ENCODE measurements at places on chromosomes 13 and 19. TPM values are rescaled to one million over a fixed set of nuclear protein-coding genes. Genes with fewer than 3 reads are reported as not detected.
A peak's percentile ranks its signal among the peaks of the same experiment; 100 is the strongest.

MCEMP1 gene
- not detected for total RNA-seq

PRR22 gene
- 0.29 TPM for total RNA-seq

ACTMAP gene
- 3.1 TPM for total RNA-seq

GPR12 gene
- total RNA-seq, result not detected

NRTN gene
- not detected for total RNA-seq

DNA sequence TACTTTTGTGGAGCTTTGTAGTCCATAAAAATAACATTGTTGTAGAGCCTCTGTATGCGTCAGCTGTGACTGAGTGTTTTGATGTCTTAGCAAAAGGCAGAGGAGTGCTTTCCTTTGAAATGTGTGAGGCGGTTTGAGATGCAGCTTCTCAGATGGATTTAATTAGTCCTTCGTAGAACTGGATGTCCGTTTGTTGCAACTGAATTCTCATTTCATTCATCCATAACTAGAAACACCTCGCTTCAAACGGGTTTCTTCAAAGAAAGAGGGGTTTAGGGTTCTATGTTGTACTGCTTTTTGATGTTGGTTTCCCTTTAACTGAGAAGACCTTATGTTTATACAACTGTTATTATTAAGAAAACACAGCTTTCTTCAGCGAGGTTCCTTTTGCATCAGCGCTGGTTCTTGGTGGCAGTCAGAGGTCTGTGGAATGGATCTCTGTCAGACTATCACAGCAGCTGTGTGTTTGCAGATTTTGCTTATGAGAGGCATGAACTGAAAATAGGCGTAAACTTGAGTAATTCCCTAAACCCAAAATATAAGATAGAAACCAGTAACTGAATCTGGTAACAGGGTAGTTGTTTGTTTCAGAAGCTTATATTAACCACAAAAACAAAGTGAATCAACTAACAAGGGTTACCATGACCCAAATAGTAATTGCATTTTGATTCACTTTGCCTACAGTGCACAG lies 194.4 kb downstream of the GGACT start:
- no peaks in the 10 kb centered on the region for H3K27me3 ChIP-seq
- H3K36me3 ChIP-seq, result no peaks in the 10 kb centered on the region
- no peak for DNase-seq
- H3K4me3 ChIP-seq, result no peak overlapping the region

GRCh38 chr19:50818859-50819472 lies 4.6 kb downstream of the KLK1 start:
- H3K36me3 ChIP-seq, result no peaks in the 10 kb centered on the region
- peaks cover 4% of the 10 kb centered on the region for H3K27me3 ChIP-seq
- H3K4me1 ChIP-seq, result peaks cover 30% of the 10 kb centered on the region
- DNase-seq, result no peak
- no peak overlapping the region for H3K4me3 ChIP-seq
- H3K27ac ChIP-seq, result no peak overlapping the region

DNA sequence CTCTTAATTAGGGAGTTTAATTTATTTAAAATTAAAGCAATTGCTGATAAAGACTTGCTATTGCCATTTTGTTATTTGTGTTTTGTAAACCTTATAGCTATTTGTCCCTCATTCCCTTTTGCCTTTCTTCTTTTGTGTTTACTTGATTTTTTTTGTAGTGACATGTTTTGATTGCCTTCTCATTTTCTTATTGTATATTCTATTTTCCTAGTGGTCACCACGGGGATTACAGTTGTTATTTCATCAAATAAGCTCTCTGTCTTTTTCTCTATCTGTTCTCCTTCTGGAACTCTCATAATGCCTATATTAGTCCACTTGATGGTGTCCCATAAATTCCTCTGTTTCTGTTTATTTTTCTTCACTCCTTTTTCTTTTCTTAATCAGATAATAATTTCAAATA lies 64.4 kb upstream of the FRY start:
- no peaks in the 10 kb centered on the region for H3K27me3 ChIP-seq
- H3K4me1 ChIP-seq, result no peaks in the 10 kb centered on the region
- H3K4me3 ChIP-seq, result no peak overlapping the region
- H3K27ac ChIP-seq, result no peak overlapping the region
- H3K36me3 ChIP-seq, result no peaks in the 10 kb centered on the region

DNA sequence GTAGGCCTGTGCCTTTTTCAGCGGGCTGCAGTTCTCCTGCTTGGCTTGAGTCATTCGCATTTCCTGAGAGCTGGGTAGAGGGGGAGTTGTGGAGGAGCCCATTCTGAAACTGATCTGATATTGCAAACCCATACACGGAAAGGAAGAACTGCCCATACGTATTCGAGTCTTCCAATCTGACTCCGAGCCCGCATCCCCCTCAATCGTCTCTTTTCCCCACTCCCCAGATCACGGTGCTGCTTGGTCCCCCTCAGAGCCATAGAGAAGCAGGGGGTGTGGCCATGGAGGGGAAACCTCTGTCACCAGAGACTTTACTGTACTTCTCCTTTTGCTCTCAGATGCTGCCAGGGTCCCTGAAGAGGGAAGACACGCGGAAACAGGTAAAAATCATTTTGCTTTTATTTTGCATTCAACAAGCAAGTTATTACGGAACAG lies at the start of gene CD22:
Gene CD22, plus strand, starts transcription at position 337 of the 435 bp plus-strand sequence. CDS start 2,854 bp downstream, outside the sequence.
- peak within 1 kb of the TSS; percentile 92 for H3K4me3 ChIP-seq
- peaks cover 25% of the 10 kb centered on the region for H3K36me3 ChIP-seq
- H3K4me1 ChIP-seq, result peaks cover 83% of the 10 kb centered on the region
- H3K27me3 ChIP-seq, result no peaks in the 10 kb centered on the region
- peak within 1 kb of the TSS; percentile 90 for H3K27ac ChIP-seq

- DNase-seq, result peak; percentile 81
- H3K27ac ChIP-seq, result peak overlapping the region; percentile 67
- peaks cover 36% of the 10 kb centered on the region for H3K4me1 ChIP-seq
- peak overlapping the region; percentile 89 for H3K4me3 ChIP-seq
Observed at GRCh38 chr13:72726726-72727416, 558 bp downstream of the MZT1 start.

GRCh38 chr13:84237143-84237542 lies 354.9 kb upstream of the SLITRK1 start:
- H3K27me3 ChIP-seq, result no peaks in the 10 kb centered on the region
- no peaks in the 10 kb centered on the region for H3K36me3 ChIP-seq
- DNase-seq, result no peak
- H3K27ac ChIP-seq, result no peak overlapping the region
- no peaks in the 10 kb centered on the region for H3K4me1 ChIP-seq
- H3K4me3 ChIP-seq, result no peak overlapping the region

GRCh38 chr13:114148521-114148855 lies 16.1 kb upstream of the RASA3 start:
- H3K4me1 ChIP-seq, result no peaks in the 10 kb centered on the region
- no peak overlapping the region for H3K27ac ChIP-seq

DNA sequence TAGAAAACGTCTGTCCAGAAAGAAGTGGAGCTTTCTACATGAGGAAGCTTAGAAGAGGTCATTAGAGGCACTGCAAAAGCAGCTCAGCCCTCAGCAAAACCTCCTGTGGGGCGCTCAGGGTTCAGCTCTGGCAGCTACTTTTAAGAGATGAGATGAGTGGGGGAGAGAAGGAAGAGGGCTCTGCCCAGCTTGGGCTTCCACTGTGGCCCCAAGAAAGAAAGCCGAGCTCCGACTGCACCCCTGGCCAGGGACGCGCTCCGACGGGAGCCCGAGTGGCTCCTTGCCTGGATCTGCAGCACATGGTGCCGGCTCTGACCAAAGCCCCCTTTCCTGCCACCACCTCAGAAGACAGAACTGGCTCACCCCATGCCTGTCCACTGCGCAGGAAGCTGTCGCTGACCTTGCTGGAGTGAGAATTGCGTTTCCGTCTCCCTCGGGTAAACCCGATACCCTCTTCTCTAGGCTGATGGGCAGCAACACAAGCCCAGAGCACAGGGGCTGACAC lies 36.4 kb downstream of the NAXD start:
- DNase-seq, result no peak
- no peak overlapping the region for H3K27ac ChIP-seq
- no peaks in the 10 kb centered on the region for H3K27me3 ChIP-seq
- H3K4me1 ChIP-seq, result no peaks in the 10 kb centered on the region
- H3K4me3 ChIP-seq, result no peak overlapping the region
- no peaks in the 10 kb centered on the region for H3K36me3 ChIP-seq

GRCh38 chr13:50668691-50669271 lies 174.7 kb downstream of the DLEU7 start:
- no peaks in the 10 kb centered on the region for H3K27me3 ChIP-seq
- DNase-seq, result no peak
- H3K27ac ChIP-seq, result no peak overlapping the region
- H3K36me3 ChIP-seq, result peaks cover 5% of the 10 kb centered on the region

GRCh38 chr19:28941833-28942232 lies 271.1 kb downstream of the UQCRFS1 start:
- no peak overlapping the region for H3K27ac ChIP-seq
- no peaks in the 10 kb centered on the region for H3K27me3 ChIP-seq
- DNase-seq, result no peak

- no peaks in the 10 kb centered on the region for H3K27me3 ChIP-seq
- DNase-seq, result no peak
- no peak overlapping the region for H3K27ac ChIP-seq
- H3K36me3 ChIP-seq, result peaks cover 35% of the 10 kb centered on the region
- no peaks in the 10 kb centered on the region for H3K4me1 ChIP-seq
- H3K4me3 ChIP-seq, result no peak overlapping the region
Observed at GRCh38 chr19:15251010-15251748, 18.9 kb upstream of the EPHX3 start.

DNA sequence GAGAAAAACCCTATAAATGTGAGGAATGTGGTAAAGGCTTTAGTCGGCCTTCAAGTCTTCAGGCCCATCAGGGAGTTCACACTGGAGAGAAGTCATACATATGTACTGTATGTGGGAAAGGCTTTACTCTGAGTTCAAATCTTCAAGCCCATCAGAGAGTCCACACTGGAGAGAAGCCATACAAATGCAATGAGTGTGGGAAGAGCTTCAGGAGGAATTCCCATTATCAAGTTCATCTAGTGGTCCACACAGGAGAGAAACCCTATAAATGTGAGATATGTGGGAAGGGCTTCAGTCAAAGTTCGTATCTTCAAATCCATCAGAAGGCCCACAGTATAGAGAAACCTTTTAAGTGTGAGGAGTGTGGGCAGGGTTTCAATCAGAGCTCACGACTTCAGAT lies 11.7 kb downstream of the ZNF226 start:
- no peak for DNase-seq
- no peak overlapping the region for H3K27ac ChIP-seq
- H3K4me3 ChIP-seq, result no peak overlapping the region
- peaks cover 53% of the 10 kb centered on the region for H3K36me3 ChIP-seq
- H3K4me1 ChIP-seq, result no peaks in the 10 kb centered on the region

DNA sequence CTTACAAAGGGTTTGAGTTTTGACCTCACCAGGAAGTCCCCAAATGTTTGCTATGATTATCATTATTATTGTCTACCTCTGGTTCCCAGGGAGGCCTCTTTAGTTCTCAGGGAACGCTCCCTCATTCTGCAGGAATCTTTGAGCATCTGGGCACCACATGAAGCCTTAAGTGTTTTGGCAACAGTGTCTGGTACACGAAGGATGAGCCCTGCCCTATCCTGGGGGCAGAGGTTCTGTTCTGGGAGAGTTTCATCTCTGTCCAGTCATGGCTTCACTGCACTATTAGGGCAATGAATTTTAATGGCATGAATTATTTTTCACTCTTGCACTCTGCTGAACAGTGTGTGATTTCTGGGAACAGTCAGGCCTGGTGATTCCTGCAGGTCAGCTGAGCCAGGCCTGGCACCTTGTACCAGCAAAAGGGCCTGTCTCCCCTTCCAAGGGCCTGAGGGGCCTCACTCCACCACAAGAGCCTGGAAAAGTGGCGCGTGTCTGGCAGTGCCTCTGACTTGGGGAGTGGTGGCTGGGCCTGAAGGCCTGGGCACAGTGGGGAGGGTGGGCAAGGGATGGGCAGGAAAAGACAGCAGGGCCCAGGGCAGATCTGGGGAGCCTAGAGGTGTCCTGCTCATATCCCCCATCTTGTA lies 4.6 kb downstream of the FAM187B start:
- no peak overlapping the region for H3K27ac ChIP-seq
- no peak overlapping the region for H3K4me3 ChIP-seq
- DNase-seq, result no peak
- no peaks in the 10 kb centered on the region for H3K27me3 ChIP-seq
- H3K4me1 ChIP-seq, result peaks cover 12% of the 10 kb centered on the region
- no peaks in the 10 kb centered on the region for H3K36me3 ChIP-seq

DNA sequence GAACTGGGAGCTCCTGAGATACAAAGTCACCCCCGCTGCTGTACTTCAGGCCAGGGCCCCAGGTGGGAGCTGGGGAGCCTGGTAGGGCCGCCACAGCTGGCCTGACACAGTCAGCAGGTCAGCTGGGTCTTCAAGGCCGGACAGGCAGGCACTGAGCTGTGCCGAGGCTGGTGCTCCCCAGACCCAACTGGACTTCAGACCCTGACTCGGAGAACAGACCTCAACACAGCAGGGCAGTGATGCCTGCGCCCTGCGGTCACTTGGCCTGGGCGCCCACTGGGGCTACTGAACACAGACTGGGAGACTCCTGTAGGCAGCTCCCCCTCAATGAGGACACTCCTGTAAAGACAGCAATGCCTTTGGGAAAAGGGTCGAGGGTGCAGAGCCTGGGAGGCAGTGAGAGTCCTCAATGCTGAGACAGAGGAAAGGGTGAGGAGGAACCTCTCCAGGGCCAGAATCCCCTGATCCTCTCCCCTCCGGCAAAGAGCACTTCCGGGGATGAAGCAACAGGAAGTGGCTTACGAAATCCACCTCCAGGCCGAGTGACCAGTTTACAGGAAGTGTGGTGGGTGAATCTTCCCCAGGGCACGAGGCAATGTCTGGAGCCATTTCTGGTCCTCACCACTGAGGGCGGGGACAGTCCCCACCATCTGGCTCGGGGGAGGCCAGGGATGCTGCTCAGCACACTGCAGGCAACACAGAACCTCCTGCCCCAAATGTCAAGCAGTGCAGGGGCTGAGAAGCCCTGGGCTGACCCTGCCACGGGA lies 40.8 kb upstream of the ISYNA1 start:
- peak; percentile 80 for DNase-seq
- H3K27me3 ChIP-seq, result no peaks in the 10 kb centered on the region
- peaks cover 49% of the 10 kb centered on the region for H3K4me1 ChIP-seq
- H3K36me3 ChIP-seq, result no peaks in the 10 kb centered on the region
- H3K27ac ChIP-seq, result peak overlapping the region; percentile 66

DNA sequence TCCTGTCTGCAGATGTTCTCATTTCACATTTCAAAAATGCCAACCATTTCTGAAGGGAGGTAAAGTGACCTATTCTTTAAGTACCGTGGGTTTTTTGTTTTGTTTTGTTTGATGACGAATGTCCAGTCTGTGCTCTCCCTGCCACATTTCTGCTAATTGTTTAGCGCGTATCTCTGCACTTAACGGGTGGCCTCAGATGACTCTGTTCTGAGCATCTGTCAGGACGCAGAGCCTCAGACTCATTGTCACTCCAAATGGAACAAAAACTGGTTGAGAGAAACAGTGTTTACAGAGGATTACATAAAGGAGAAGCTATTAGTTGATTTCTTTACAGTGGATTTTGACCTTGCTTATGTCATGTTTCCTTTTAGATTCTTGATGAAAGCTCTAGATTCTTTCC lies 23.7 kb downstream of the TPP2 start:
- no peaks in the 10 kb centered on the region for H3K4me1 ChIP-seq
- H3K36me3 ChIP-seq, result peaks cover 57% of the 10 kb centered on the region
- H3K27me3 ChIP-seq, result no peaks in the 10 kb centered on the region
- no peak overlapping the region for H3K27ac ChIP-seq
- no peak for DNase-seq
- no peak overlapping the region for H3K4me3 ChIP-seq

Data from Karpas-422 (cell line).